ENCODE measurements at places on chromosomes 13 and 19. TPM values are rescaled to one million over a fixed set of nuclear protein-coding genes. Genes with fewer than 3 reads are reported as not detected.

MTUS2 gene
- total RNA-seq: not detected

PRRG2 gene
- total RNA-seq: 8.5 TPM

ZNF600 gene
- total RNA-seq: 7.5 TPM

RDH8 gene
- not detected for total RNA-seq

HSH2D gene
- not detected for total RNA-seq

IZUMO4 gene
- total RNA-seq: 2.0 TPM

PTBP1 gene
- total RNA-seq: 257 TPM

SPACA4 gene
- total RNA-seq: not detected

PNMA8C gene
- total RNA-seq: not detected

PRTN3 gene
- total RNA-seq: not detected

KASH5 gene
- not detected for total RNA-seq

TEX29 gene
- not detected for total RNA-seq

ZNF888 gene
- 2.0 TPM for total RNA-seq

RPS16 gene
- total RNA-seq: 47.4 TPM

CRX gene
- total RNA-seq: not detected

ZNF578 gene
- total RNA-seq: 2.3 TPM

NLRP4 gene
- not detected for total RNA-seq

CXCL17 gene
- not detected for total RNA-seq

Measured in vein endothelial cell (primary cell).